ENCODE measurements at places on chromosomes 5 and 9.

GRCh38 chr5:2681476-2681875, 70.0 kb downstream of the IRX2 start:
- DNase-seq: no peak

DNA sequence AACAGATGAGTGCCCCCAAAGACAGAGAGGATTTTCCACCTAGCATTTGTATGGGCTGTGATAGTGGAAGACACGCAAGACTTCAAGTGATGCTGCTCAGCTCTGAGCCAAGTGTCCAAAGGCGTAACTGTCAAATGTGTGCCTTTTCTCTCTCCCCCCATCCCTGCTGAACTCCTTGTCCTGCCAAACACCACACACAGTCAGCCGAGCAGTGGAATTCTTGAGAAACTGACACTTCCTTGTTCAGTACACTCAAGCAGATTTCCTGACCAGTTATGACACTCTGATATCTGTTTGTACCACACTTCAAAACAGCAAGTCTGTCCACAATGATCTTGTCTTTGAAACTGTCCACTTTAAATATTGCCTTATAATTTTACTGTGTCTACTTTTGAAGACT, 166.4 kb downstream of the PIK3R1 start:
- no peak for DNase-seq

DNA sequence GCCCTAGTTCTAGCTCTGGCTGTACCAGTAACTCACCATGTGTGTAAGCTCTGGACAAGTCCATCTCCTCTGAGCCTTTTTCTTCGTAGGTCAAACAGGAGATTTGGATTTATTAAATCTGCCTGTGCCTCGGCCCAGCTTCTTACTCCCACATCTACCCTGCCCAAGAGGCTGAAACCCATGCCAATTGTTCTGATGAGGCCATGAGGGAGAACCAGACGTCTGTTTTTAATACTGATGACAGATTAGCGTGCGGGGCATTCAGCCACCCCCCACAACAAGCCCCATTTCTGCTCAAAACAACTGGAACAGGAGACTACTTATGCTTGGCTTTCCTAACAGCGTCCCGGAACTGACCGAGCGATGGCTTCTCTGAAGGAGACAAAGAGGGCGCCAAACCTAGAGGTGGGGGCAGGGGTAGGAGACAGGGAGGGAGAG, 81.2 kb upstream of the TRIM32 start:
- DNase-seq: no peak

GRCh38 chr5:108818613-108819272, 71.0 kb downstream of the FER start:
- no peak for DNase-seq

- no peak for DNase-seq
Measured at GRCh38 chr5:138725153-138725817, 27.9 kb upstream of the CTNNA1 start.

DNA sequence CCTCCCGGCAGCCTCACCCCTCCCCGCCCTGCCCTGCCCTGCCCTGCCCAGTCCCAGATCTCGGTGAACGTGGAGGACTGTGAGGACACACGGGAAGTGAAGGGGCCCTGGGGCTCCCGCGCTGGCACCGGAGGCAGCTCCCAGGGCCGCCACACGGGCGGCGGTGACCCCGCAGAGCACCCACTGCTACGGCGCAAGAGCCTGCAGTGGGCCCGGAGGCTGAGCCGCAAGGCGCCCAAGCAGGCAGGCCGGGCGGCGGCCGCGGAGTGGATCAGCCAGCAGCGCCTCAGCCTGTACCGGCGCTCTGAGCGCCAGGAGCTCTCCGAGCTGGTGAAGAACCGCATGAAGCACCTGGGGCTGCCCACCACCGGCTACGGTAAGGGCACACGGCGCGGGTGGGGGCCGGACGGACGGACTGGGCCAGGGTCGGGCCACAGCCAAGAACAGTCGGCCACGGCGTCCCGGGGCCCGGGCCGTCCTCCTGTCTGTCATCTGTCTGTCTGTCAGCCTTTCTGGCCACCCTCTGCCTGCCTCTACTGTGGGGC, 84.2 kb downstream of the KCNT1 start:
- no peak for DNase-seq

DNA sequence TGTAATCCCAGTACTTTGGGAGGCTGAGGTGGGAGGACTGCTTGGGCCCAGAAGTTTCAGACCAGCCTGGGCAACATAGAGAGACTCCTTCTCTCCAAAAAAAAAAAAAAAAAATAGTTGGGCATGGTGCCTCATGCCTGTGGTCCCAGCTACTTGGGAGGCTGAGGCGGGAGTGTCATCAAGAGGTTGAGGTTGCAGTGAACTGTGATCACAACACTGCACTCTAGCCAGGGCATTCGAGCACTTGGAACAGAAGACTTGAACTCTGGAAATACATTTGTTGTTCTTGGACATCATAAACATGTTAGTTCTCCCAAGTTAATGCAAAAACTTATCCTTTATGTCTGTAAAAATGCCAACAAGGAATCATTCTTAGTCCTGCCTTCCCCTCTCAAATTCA, 29.6 kb downstream of the EHMT1 start:
- no peak for DNase-seq

- DNase-seq: no peak
Measured at GRCh38 chr9:135375001-135375400, 104.6 kb upstream of the PPP1R26 start.

GRCh38 chr9:126633881-126634558, 20.3 kb downstream of the LMX1B start:
- no peak for DNase-seq

DNA sequence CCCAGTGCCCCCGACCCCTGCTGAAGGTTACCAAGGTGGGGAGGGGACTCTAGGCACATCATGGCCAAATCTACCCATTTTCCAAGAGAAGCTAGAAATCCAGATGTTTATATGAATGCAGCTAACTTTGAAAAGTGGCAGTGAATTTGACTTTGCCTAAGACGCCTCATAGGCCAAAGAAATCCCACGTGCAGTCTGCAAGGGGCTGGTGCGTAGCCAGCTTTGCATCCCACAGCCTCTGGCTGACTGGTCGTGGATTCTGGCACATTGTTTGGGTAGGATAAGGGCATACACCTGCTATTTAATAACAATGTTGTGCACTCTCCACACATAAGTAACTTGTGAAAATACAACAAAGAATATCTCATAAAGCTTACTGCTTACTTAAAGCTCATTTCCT, 3.5 kb upstream of the GADD45G start:
- DNase-seq: no peak

GRCh38 chr5:147187099-147187540, 47.7 kb upstream of the STK32A start:
- no peak for DNase-seq

DNA sequence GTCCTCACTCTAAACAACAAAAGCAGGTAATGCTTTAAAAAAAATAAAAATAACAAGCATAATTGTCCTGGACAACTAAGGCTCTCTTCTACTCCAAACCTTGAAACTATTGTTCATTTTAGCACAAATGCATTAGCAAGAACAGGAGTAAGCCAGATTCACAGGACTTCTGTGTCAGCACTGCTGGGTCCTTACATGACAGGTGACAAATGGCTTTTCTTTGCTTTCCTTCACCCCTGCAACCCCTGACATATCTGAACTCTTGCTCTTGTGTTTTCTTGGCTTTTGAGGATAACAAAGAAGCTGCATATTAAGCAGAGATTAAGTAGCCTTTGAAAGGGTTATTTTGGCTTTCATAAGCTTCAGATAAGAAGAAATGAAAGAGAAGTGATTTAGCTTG, 71.1 kb downstream of the ZNF474 start:
- DNase-seq: no peak

GRCh38 chr9:126763130-126763764, 41.6 kb upstream of the ZBTB43 start:
- no peak for DNase-seq

DNA sequence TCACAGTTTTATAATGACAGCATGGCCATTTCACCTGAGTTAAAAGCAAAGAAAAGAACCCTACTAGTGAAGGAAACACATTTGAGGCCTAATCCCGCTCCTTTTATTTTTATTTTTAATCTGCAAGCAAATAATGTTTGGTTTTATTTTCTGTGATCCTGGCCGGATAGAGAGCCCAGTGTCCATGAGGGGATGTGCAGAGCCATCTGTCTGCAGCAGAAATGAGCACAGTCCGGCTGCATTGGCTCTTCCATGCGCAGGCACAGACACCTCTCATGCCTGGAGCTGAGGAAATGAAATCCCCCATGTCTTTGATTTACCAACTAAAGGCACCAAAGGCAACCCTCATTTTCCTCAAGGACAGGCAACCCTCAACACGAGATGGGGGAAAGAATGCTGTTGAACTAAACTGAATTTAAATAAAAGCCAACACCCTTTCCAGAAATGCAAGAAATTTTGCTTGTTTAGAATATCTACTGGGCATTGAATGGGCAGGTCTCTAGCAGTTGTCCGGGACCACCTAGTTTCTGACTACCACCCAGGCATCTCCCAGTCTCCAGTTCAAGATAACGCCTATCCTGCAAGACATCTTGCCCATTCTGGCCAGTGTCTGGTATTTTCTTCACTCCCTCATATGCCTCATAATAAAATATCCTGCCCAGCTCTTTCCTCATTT, 47.9 kb upstream of the SEMA6A start:
- DNase-seq: no peak

GRCh38 chr5:109964136-109964535, 274.4 kb downstream of the MAN2A1 start:
- no peak for DNase-seq

DNA sequence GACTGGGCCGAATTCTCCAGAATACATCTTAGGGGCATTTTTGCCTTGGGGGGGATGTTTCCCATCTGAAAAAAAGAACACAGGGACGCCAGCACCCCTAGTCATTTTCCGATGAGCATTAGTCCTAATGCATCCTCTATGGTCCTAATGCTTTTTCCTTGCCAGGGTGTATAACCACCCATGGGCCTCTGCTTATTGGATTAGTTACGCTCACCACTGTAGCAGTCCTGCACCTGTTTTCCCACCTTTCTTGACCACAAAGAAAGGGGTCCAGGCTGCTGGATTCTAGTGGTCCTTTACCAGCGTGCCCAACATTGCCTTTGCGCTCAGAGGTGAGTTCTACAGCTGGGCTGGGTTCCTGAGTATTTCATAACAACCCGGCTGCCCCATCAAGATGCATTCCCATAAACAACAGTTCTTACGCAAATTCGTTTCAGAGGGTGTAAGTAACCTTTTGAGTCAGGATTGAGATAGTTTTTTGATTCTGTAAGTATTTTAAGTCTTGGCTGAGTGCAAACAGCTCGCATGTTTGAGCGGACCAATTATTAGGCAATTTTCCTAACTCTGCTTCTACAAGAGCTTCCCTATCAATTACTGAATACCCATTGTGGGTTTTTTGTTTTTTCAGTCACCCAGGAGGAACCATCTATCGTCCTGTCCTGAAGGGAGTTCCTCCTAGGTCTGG, 135.1 kb downstream of the DROSHA start:
- no peak for DNase-seq

DNA sequence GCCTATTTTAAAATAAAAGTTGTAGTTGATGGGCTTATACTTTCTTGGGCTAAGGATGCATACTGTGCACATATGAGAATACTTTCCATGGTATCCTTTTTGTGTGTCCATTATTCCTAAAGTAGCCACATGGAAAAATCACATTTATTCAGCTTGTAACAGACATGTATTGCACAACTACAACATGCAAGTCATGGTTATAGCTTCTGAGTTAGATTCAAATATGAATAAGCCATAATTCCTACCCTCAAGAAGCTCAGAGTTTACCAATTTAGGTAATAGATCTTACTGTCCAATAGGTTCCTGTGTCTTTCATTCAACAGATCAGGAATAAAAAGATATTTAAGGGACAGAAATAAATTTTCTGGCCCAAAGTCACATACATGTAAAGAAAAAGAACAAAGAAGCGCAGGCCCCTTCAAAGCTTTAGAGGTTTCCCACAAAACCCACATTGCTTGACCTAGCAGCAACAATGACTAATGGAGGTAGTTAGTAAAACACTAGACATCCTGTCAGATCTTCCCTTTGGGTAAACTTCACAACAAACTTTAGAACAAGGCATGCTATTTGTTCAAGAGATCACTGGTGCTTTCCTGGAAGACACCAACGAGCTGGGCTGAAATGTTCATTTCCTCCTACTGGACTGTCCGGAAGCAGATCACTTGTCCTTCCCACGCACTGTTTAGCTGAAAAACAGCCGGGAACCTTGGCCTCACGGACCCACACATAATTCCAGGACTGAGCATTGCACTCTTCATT, 78.4 kb upstream of the ITGA1 start:
- DNase-seq: no peak

- DNase-seq: no peak
Measured at GRCh38 chr5:143044265-143044664, 274.1 kb downstream of the ARHGAP26 start.

GRCh38 chr9:132694144-132694543, 23.9 kb downstream of the GTF3C4 start:
- no peak for DNase-seq

- no peak for DNase-seq
Measured at GRCh38 chr5:58764199-58764598, 181.3 kb downstream of the RAB3C start.

DNA sequence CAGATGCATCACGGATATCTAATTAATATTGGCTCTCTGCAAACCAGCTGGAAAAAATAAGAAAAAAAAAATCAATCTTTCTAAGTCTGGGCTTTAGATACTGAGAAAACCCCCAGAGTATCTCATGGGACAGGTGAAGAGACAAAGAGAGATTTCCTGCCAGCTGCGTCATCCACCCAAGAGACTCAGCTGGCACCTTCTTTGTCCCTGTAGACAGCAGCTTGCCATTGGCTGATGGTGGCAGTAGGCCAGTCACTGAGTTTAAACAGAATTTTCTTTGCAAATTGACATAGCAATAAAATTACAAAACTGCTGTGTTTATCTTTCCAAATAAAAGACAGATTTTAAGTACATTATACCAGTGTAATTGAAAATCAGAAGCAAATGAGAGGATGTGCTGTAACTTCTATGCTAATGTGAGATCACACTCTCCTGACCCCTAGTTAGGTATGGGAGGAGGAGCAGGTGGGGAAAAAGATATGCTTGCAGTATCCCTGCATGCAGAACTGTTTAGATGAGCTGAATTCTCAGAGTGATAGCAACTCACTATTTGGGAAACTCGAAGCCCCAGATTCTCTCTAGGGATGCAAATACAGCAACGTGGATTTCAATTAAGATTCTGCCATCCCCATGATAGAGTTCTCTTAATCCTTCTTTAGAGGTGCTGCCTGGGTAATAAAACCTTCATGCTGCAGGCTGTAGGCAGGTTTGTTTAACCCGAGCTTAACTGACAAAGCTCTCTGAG, 72.2 kb downstream of the NMUR2 start:
- DNase-seq: no peak

DNA sequence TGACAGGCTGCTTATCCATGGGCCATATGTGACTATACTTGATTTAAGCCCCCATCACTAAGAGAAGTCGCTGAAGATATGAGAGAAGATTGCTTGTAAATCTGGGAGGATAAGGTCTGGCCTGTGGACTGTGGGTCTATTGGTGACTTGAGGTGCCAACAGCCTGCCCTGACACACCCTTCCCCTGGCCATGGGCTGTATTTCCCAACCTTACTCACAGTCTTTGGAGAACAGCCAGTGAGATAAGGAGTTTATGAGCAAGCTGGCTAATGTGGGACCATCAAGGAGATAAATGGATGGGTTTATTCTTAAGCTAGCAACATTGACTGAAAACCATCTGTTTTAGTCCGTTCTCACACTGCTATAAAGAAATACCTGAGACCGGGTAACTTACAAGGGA, 231.3 kb downstream of the ZSWIM6 start:
- DNase-seq: no peak

- no peak for DNase-seq
Measured at GRCh38 chr5:160427607-160428006, 6.0 kb downstream of the PTTG1 start.

All from stimulated activated CD8-positive, alpha-beta memory T cell treated with anti-CD3 and anti-CD28 coated beads, Interleukin-7, amount 100 ng/mL, for 1 hour (primary cell).